CD4-positive, alpha-beta T cell treated with Interleukin-12 subunit alpha and Interleukin-12 subunit beta, for 1 hour (primary cell): ENCODE measurements at places on chromosomes 12 and 14.

DNA sequence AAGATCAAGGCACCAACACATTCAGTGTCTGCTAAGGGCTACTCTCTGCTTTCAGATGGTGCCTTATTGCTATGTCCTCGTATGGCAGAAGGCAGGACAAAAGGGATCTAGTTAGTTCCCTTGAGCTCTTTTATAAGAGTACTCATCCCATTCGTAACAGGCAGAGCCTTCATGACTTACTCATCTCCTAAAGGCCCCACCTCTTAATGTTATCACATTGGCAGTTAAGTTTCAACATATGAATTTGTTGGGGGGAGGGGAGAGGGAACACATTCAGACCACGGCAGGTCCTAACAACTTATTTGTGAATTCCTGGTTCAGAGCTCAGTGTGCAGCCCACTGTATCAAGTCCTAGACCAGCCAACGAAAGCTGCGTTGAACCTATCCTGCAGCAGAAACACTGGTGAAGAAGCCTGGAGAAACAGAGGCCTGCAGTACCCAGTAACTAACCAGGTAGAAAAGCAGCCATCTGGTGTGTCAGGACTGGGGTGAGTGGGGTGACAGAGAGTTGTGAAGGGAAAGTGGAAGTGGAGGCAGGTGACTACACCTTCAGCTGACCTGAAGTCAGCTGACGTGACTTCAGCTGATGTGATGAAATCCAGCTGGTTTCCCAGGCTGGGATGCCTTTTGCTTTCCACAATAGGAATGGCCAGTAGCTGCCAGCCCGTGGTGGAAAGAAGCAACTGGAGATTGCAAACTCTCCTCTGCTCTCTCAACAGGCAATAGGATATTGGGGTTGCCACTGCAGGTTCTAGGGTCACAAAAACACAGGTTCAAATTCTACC, 101.6 kb upstream of the PLXNC1 start:
- no peak for DNase-seq

DNA sequence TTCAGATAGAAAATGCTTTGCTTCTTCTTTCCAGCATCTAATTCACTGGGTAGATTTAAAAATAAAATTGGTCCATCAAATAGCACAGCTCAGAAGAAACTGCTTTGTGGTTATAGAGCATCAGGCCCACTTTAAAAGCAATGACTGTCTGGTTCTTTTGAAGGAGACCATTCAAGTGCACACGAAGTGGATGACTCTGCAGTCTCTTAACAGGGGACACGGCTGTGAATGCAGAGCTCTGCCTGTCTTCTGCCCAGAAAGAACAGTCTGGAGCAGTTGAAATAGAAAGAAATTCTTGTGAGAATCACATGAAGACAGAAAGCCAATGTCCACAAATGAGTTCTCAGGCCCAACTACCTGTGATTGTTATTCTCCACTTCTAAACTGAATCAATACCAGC, 138.7 kb upstream of the PLEKHA5 start:
- DNase-seq, result no peak

GRCh38 chr12:33988913-33989312, 33.4 kb upstream of the ALG10 start:
- no peak for DNase-seq

GRCh38 chr12:74899031-74899829, 310.4 kb downstream of the KCNC2 start:
- no peak for DNase-seq

GRCh38 chr14:105853907-105854599, 327.7 kb downstream of the TMEM121 start:
- DNase-seq, result no peak

- DNase-seq, result no peak
Measured at GRCh38 chr14:30620178-30620577, 1.9 kb upstream of the SCFD1 start.

- peak; percentile 81 for DNase-seq
Measured at GRCh38 chr14:21868442-21869046, 194.9 kb upstream of the OR4E1 start.

DNA sequence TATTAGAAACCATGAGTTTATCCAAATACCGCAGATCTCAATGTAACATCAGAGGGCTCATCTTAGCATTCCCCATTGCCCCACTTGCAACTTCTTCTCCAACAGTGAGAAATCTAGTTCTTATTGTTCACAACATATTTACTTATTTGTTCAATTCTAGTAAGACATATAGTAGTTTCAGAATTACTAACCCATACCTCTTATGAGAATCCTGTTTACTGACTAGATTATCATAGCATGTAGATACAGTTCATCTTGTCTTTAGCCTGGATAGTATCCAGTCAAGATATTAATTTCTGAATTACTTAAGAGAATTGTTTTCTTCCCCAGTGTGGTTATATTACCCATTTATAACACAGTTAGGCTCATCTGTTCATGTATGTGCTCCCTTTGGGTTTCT, 80.6 kb downstream of the NIN start:
- DNase-seq, result no peak

- DNase-seq, result no peak
Measured at GRCh38 chr14:54120260-54120659, 163.6 kb upstream of the BMP4 start.

- DNase-seq, result no peak
Measured at GRCh38 chr12:51185171-51185717, 12.3 kb upstream of the TFCP2 start.

DNA sequence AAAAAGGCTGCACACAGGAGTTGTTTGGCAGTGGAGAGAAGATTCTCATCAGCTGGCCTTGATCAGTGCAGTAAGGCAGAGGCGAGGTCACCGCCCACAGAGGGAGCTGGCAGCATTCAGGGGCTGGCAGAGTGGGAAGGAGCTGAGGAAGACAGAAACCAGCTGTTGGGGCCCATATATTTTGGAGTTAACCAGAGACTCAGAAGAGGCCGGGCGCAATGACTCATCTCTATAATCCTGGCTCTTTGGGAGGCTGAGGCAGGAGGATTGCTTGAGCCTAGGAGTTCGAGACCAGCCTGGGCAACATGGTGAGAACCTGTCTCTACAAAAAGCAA, 17.7 kb downstream of the SMCO2 start:
- DNase-seq, result no peak

GRCh38 chr12:105223352-105223845, 12.6 kb downstream of the APPL2 start:
- no peak for DNase-seq

DNA sequence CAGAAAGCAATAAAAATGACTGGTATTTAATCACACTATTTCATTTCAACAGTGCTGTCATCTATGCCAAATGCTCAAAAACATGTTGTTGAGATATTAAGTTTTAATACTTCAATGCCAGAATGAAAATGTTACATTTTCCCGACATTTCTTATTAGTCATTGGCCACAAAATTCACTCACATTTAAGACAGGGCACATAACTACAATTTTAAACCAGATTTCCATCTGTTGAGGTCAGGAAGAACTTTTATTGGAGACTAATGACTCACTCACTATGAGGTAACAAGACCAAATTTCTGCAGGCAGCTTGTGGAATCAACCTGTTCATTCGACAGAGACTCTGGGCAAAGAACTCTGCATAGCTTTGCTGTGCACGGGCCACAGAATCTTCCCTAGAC, 36.8 kb downstream of the PPTC7 start:
- DNase-seq, result no peak

GRCh38 chr12:81181691-81182090, 103.8 kb downstream of the ACSS3 start:
- DNase-seq, result no peak
